Activated naive CD4-positive, alpha-beta T cell treated with anti-CD3 and anti-CD28 coated beads for 36 hours (primary cell): ENCODE measurements at places on chromosomes 4 and X. TPM values are rescaled to one million over a fixed set of nuclear protein-coding genes. Genes with fewer than 3 reads are reported as not detected.
A peak's percentile ranks its signal among the peaks of the same experiment; 100 is the strongest.

Gene IGSF1
- total RNA-seq: not detected

DNA sequence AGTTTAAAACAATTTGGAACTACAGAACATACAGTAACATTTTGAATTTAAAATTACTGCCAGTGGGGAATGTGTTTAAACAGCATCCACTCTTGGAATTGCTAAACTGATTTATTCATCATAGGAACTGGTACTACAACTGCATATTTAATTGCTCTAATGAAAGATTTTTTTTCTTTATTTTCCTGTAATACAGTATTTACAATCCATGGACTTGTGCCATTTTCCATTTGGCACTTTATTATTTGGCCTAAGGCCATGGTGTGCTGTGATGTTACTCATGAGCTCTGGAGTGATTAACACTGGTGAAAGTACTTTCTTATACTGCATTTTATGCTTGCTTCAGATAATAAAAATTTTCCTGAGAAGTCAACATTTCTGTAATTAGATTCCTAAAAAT, 69.7 kb upstream of the NUDT6 start:
- no peak for DNase-seq

- no peak for DNase-seq
These were observed 61.8 kb downstream of the CAMK2D start for GRCh38 chr4:113699772-113700171.

DNA sequence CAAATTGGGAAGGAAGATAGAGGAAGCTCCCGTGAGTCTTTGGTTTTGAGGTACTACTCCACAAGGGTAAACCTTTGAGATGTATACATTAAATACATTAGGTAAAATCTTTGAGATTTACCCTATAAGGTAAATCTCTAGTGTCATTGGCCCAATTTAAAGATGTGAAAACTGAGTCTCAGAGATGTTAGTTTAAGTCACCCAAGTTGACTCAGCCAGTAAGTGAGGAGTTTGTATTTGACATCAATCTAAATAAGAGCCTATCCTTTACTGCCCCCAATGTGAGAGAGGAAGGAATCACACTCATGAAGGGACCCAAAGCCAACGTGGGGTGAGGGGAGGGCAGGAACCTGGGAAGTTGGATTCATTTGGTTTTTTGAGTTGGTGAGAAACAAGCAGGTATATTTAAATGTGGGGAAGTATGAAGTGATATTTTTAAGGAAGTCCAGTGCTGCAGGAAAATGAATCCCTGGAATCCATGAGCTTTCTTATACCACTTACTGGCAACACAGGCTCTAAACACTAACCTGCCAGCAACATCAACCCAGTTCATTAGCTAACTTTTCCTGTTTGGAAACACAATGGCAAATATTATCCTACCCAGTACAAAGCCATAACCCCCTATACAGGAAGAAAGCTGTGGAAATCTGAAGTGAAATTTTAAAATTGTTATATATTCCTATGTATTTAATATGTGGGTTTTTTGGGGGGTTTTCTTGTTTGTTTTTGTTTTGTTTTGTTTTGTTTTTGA, 55.3 kb downstream of the PALLD start:
- peak; percentile 18 for DNase-seq

Gene SHROOM3
- 0.21 TPM for total RNA-seq

- no peak for DNase-seq
These were observed 47.0 kb downstream of the FAT1 start for GRCh38 chr4:186676531-186677161.

- DNase-seq: no peak
These were observed 127.0 kb downstream of the COX18 start for GRCh38 chr4:72942565-72942964.

Gene SPANXD
- not detected for total RNA-seq

DNA sequence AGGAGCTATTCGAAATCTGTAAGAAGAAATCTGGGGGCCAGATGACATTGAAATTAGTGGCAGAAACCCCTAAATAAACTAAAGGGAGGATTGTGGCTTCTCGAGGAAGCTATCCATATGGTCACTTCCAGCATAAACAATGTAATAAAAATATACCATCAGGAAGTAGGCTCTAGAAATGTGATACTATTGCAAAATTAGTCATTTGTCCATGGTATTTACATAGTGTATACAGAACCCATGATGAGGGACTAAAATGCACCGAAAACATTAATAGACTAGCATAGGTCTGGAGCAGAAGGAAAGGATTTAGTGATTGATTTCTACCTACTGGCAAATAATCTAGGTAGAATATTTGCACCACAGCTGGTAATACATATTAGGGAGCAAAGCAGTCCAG, 1344.0 kb downstream of the FSTL5 start:
- DNase-seq: no peak

DNA sequence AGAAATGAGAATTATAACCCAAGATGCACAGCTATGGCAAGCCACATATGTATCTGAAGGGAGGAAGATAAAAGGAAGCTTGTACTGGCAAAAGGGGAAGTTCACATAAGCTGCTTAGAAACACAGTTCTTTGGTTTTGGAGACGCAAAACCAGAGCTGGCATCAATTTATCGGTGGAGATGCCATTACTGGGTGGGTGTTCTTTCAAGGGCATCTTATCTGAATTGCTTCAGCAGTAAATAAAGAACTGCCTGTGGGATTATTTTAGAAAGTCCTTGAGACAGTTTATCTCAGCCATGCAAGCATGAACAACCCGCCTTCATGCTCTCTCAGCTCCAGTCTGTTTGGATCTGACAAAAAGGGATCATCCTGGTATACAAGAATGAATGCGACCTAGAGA, 60.8 kb downstream of the DDX60 start:
- no peak for DNase-seq

GRCh38 chrX:124033821-124034220, 72.3 kb downstream of the STAG2 start:
- no peak for DNase-seq

GRCh38 chr4:165667969-165668368, 205.1 kb upstream of the TLL1 start:
- no peak for DNase-seq

DNA sequence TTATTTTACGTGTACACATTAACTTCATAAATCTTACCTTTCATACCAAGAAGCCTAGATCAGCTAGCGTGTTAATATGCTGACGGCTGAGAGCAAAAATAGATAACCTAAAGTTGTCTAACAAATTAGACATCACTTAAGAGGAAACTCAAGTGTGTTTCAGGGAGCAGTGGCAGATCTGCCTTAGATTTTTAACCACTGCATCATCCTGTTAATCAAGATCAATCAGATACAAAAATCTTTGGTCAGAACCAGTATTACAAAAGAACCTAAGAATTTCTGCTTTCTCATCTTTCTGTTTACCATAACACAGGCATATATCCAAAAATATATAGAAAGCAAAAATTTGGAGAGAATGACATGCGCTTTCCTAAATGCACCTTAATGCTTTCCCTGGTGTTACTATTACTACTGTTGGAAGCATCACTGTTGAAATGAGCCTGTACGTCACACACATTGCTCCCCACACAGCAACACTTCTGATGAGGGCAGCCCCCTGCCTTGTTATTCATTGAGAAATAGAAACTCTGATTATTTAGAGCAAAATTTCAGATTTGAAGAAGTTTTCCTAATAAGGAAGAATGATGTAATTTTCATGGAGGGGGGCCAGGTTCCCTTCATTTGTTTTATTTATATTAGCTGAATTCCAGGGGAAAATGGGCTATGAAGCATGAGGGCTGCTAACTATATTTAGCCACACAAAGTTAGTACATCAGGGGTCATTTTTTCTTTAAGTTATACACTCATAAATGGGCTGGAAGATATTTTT, 152.3 kb downstream of the CBR4 start:
- DNase-seq: no peak

- DNase-seq: no peak
These were observed 115.1 kb downstream of the GALNTL6 start for GRCh38 chr4:171928336-171928735.

DNA sequence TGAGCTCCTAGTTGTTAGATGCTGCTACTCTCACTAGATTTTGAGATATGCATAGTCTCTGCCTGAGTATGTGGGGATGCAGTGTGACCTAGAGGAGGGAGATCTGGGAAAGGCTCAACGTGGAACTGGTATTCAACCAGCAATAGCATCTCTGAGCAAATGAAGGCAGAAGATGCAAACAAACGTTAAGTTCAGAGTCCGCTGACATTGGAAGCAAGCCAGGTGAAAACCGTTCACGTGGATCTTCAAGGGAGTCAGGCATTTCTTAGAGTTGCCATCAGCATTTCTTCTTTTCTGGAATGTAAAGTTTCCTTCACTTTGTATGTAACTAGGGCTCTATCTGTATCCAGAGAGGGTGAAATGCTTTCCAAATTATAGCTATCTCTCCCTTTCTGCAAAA, 59.9 kb downstream of the C4orf51 start:
- no peak for DNase-seq

Gene TMSB15A
- total RNA-seq: 2.1 TPM

Gene CACNA1F
- 1.0 TPM for total RNA-seq

- DNase-seq: no peak
These were observed 9.9 kb downstream of the MED12 start for GRCh38 chrX:71128166-71128833.

- DNase-seq: peak; percentile 72
These were observed 9.7 kb upstream of the GEMIN8 start for GRCh38 chrX:14039344-14039743.

- peak; percentile 57 for DNase-seq
These were observed at the start of gene NUDT11 for GRCh38 chrX:51496501-51497291. Gene NUDT11 (minus strand): TSS chrX:51496592. CDS start chrX:51496444, 148 bp downstream.

DNA sequence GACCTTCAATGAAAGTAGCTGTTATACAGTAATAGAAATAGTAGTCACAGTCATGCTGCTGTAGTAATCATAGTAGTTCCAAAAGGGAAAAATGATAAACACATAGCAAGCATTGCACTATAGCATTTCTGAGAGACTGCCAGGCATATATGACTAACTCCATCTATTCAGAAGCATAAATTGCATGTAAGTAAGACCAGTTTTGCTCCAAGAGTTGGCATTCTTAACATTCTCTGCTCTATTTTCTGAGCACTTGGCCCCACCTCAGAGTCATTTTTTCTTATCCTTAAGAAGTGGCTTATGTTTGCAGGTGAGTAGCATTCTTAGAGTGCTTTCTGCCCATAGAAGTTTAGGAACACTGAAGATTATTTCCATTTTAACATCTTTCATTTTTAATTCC, 490.3 kb upstream of the TECRL start:
- no peak for DNase-seq

DNA sequence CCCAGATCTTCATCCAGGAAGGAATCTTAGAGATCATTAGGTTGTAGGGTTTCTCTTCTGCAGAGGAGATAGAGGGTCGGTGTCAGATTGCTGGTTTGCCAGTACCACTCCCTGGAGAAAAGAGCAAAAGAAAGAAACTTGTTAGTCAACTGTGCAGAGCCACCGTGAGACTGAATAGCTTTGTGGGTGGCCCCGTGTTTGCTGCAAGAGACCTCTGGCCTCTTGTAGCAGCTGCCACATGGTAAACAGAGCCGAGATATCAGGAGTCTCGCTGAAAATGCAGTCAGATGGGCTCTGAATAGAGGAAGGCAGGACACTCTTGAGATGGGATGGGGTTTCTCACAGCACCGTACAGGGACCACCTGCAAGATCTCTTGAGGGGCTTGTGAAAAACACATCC, 149.7 kb downstream of the PTTG2 start:
- no peak for DNase-seq

GRCh38 chr4:24510091-24510490, 74.3 kb downstream of the DHX15 start:
- no peak for DNase-seq

Gene NXF2B
- not detected for total RNA-seq

Gene NLGN3
- total RNA-seq: 0.60 TPM

Gene GRIA2
- not detected for total RNA-seq

DNA sequence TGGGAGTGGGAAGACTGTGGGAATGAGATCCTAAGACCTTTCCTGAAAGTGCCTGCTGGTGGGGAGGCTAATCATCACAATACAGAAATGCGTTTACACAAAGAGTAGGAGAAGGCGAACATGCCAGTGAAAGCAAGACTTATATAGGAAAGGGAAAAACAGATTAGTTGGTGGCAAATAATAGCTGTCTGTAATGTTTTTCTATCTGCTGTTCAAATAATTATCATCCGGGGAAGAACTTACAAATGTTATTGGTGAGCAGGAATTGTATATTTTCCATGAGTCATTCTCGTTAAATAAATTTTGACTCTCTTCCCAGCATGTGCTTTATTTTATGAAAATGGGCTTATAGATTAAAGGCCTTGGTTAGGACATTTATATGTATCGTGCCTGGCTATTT, 196.5 kb downstream of the ARHGAP10 start:
- no peak for DNase-seq

GRCh38 chrX:153973127-153974002, 811 bp downstream of the TMEM187 start:
- DNase-seq: no peak

- DNase-seq: no peak
These were observed 32.9 kb upstream of the DIPK2B start for GRCh38 chrX:45233531-45233930.

Gene SYN1
- 0.36 TPM for total RNA-seq

DNA sequence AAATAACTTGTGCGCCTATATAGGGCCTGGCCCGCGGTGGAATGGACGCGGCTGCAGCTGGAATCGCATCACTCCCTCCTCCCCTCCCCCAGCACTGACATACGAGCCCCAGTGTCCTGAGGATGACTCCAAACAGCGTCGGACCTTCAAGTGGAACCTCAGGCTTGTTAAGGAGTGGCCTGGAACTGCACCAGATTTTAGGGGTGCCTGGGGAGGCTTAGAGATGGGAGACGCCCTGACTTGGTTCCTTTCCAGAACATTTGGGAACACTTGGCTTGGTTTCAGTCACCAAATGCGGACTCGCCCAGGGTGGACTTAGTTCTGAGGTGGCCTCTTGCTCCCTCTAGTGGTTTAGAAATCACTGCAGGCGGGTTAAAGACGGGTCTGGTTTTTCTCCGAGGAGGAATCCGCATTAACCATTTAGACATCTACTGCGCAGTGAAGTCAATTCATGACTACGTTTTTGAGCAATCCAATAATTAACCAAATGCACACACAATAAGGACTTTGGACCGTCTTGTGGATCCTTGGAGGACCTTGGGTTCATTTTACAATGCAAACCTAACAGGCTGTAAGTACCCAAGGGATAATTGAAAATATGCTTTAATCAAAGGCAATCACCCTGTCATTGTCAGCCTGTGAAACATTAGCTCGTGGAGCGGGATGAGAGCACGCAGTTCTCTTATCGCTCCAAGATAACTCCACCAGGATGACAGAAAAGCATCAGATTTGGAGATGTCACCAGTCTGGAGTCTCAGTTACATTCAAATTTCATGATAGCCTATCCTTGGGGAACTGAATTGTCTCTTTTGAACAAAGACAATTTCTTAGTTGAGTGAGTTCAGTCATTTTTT, 11.2 kb upstream of the PDGFRA start:
- DNase-seq: peak; percentile 70

- DNase-seq: peak; percentile 70
These were observed 492 bp upstream of the NKX3-2 start for GRCh38 chr4:13544606-13545393.

Gene PLAC1
- total RNA-seq: not detected
